Fibroblast of the aortic adventitia (primary cell): ENCODE measurements at places on chromosomes 1 and 21.

DNA sequence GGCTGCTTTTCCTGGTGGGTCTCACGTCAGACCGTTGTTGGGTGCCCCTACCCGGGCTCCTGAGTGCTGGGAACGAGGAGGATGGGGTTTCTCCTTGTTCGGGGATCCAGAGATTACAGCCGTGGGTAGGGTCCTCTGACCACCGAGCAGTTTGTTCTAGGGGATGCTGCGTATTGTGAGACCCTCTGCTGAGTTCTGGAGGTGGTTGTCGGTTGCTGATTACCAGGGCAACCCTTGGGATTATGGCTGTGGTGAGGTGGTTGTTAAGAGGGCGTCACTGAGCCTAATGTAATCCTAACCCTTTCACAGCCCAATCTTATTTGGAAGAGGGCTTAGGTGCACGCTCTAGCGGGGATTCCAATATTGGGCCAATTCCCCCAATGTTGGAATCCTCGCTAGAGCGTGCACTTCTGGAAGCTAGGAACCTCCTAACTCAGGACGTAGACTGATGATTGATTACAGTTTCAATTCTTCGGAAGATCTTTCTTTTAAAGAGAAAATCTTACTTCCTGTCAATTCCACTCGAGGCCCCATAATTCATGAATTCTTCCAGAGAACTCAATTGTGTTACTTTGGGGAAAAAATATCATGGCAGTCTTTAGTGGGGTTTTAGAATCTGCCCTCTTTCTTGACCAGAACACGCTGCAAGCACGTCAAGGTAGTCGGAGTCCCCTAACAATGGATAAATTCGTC, 483 bp downstream of the TCEANC2 start:
- peak; percentile 31 for DNase-seq

DNA sequence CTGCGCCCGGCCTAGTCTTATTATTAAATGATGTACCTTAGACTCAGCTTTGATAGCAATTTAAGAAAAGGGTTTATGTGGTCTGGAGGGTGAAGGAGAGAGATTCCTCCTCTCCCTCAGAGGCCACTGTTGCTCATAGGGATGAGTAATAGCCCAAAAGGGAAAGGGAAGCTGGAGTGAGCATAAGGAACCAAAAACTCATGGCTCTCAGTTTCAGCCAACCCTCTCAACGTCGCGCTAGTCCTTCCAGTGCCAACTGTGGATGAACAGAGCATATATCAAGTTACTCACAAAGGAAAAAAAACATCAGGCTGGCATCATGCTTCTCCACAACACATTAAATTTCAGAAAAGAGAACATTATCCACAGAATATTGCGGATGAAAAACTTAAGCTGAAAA, 8.3 kb upstream of the GPR89B start:
- no peak for DNase-seq

- DNase-seq, result no peak
These were observed 17.0 kb upstream of the BLACAT1 start for GRCh38 chr1:205472737-205473441.

GRCh38 chr1:46081619-46082018, 50.8 kb downstream of the PIK3R3 start:
- DNase-seq, result no peak

- no peak for DNase-seq
These were observed 2.5 kb upstream of the TTLL10 start for GRCh38 chr1:1171161-1171545.

DNA sequence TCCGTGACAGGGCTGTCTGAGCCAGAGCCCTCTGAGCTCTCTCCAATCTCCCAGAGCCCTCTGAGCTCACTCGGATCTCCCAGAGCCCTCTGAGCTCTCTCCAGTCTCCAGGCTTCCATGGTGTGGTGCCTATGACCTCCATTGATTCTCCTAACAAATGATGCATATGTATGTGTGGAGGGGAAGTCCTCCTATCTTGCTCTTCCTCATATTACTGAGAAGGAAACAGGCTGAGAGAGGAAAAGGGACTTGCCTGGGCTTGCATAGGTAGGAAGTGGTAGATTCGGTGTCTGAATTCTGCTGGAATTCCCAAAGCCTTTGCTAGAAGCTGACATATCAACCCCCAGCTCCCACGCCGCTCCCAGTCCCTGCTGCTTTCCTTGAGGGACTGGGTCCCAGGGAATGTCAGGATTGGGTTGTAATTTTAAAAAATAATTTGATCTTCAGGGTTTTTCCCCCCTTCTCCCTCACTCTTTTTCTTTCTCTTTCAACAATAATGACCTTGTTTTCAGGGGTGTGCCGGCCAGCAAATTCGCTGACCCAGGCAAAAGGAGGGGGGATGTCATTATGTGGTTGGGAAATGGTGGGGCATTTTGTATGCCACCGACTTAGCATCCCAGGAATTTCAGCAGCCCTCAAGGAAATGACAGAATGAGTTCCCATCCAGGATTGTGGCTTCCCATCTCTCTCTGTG, 42.3 kb upstream of the RUNX3 start:
- DNase-seq, result no peak

DNA sequence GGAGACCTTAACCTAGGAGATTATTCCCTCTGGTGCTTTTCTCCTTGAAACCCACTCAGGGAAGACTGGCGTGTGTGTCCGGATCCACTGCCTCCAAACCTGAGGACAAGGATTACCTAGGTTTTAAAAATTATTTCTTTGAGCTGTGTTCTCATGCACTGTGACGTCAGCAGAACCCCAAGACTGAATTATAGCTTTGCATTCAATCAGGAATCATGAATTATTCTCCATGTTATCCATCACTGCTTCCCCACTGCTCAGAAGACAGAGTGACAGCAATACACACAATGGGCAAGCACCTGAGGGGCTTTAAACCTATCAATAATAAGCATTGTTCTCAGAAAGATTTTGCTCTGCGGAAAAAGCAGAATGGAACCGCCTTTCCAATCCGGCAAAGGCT, 253.2 kb upstream of the FOXD3 start:
- no peak for DNase-seq
